Upper lobe of left lung (tissue), 6 donors: ENCODE measurements at places on chromosomes 13 and 19.

- H3K36me3 ChIP-seq = peaks cover 2% of the 10 kb centered on the region
- H3K27ac ChIP-seq = no peak overlapping the region
- no peaks in the 10 kb centered on the region for H3K27me3 ChIP-seq
- peaks cover 31% of the 10 kb centered on the region for H3K4me1 ChIP-seq
These were observed 39.9 kb downstream of the FOXO1 start for GRCh38 chr13:40626561-40626960.

DNA sequence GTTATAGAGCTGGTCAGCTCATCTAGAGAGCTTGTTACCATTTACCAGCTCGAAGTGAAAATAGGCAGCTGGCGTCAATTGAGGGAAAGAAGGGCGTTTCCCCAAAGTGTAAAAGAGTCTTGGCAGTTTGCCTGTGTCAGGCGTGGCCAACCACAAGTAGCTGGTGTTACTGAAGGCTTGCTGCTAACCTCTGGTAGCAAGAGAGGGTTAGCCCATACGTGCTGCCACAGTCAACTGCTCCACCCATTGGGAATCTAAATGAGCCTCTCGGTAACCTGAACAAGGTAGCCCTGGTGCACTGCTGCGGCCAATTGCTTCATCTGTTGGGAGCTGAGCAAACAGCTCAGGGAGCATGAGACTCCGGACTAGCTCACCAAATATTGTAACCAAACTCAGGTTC lies 314.9 kb upstream of the SLITRK5 start:
- H3K4me1 ChIP-seq = no peaks in the 10 kb centered on the region
- no peak for DNase-seq
- H3K36me3 ChIP-seq = no peaks in the 10 kb centered on the region

GRCh38 chr13:99982731-99983498 lies 1.3 kb downstream of the ZIC2 start:
- no peak overlapping the region for H3K27ac ChIP-seq
- peaks cover 56% of the 10 kb centered on the region for H3K4me1 ChIP-seq
- no peak overlapping the region for H3K4me3 ChIP-seq
- no peaks in the 10 kb centered on the region for H3K36me3 ChIP-seq
- H3K27me3 ChIP-seq = peaks cover 87% of the 10 kb centered on the region

DNA sequence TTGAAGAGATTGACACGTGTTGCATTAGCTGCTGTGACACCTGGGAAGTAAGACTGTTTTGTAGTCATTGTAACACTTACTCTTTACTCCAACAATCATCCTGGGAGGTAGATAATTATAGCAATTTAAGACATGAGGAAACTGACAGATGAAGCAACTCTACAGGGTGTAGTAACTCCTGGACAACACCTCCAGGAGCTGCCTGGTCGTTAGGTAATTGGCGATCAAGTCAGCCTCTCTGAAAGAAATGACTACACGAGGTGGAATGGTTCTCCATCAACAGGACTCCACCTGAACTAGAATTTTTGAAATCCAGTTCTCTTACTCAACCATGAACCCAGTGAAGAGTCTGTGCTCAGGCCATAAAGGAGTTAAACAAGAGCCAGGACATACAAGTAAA lies 43.0 kb upstream of the LRCH1 start:
- H3K36me3 ChIP-seq = no peaks in the 10 kb centered on the region
- H3K4me3 ChIP-seq = no peak overlapping the region
- no peaks in the 10 kb centered on the region for H3K4me1 ChIP-seq
- no peak overlapping the region for H3K27ac ChIP-seq

DNA sequence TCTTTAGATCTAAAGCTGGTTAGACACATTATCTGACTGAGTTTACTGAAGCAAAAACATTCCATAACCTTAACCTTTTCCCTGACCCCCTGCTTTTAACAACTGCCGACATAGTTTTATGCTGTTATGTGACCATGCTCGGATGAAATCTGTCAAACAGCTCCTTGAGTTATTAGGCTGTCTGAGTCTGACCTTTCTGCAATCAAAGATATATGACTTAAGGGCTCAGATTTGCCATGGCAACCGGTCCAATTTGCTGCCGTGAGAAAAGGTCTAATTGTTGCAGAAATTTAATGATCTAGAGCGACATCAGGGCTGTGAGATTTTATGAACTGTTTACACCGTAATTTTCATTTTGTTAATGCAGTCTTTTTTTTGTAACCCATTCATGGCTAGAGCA lies 61.8 kb downstream of the URI1 start:
- H3K36me3 ChIP-seq = no peaks in the 10 kb centered on the region
- no peak overlapping the region for H3K4me3 ChIP-seq
- H3K27ac ChIP-seq = no peak overlapping the region
- no peaks in the 10 kb centered on the region for H3K4me1 ChIP-seq
- no peak for DNase-seq

GRCh38 chr13:40475617-40476016 lies 190.8 kb downstream of the FOXO1 start:
- H3K4me1 ChIP-seq = peaks cover 11% of the 10 kb centered on the region
- DNase-seq = no peak
- H3K36me3 ChIP-seq = no peaks in the 10 kb centered on the region
- H3K27me3 ChIP-seq = no peaks in the 10 kb centered on the region
- no peak overlapping the region for H3K27ac ChIP-seq
- no peak overlapping the region for H3K4me3 ChIP-seq

DNA sequence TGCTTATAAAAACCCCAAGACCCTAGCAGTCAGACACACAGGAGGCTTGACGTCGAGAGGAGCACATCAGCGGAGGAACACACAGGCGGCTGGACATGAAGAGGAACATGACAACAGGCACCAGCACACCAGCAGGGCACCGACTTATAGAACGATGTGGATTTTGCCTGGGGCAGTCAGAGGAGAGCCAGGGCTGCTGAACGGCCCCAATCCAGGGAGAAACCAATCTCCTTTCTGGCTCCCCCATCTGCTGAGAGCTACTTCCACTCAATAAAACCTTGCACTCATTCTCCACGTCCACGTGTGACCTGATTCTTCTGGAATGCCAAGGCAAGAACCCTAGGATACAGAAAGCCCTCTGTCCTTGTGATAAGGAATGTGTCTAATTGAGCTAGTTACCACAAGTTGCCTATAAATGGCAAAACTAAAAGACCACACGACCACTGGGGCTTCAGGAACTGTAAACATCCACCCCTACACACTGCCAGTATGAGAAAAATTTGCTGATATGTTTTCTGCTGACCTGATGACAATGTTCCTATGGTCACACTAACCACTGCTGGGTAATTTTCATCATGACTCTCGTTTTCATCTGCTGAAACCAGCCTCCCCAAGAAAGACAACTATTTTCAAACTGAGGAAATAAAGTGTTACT lies 35.8 kb upstream of the CEACAM21 start:
- no peak overlapping the region for H3K4me3 ChIP-seq
- H3K27ac ChIP-seq = no peak overlapping the region
- no peak for DNase-seq

DNA sequence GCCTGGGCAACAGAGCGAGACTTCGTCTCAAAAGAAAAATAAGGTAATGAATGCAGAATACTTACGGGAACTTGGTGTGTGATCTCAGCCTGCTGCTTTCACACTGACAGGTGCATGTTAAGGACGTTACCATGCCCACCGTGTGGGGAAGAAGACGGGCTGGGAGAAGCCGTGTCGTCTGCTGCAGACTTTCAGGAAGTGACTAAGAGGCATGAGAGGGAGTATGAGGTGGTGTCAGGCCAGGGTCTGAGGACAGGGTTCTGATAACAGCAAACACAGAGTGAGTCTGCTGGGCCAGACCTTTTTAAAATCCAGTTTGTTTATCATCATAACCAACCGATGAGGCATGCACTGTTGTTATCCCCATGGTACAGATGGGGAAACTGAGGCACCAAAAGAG lies 13.6 kb upstream of the GALP start:
- H3K27ac ChIP-seq = no peak overlapping the region
- H3K4me3 ChIP-seq = no peak overlapping the region
- H3K27me3 ChIP-seq = no peaks in the 10 kb centered on the region
- peaks cover 34% of the 10 kb centered on the region for H3K36me3 ChIP-seq

- H3K27me3 ChIP-seq = no peaks in the 10 kb centered on the region
- no peaks in the 10 kb centered on the region for H3K4me1 ChIP-seq
- no peak overlapping the region for H3K27ac ChIP-seq
- no peak overlapping the region for H3K4me3 ChIP-seq
- no peaks in the 10 kb centered on the region for H3K36me3 ChIP-seq
These were observed 329.6 kb downstream of the PCDH20 start for GRCh38 chr13:61086087-61086486.

- no peaks in the 10 kb centered on the region for H3K27me3 ChIP-seq
- peaks cover 4% of the 10 kb centered on the region for H3K4me1 ChIP-seq
- no peaks in the 10 kb centered on the region for H3K36me3 ChIP-seq
- peak; percentile 52 for DNase-seq
- no peak overlapping the region for H3K27ac ChIP-seq
These were observed 32.2 kb downstream of the DEDD2 start for GRCh38 chr19:42185277-42185676.

- DNase-seq = no peak
- H3K36me3 ChIP-seq = no peaks in the 10 kb centered on the region
- no peaks in the 10 kb centered on the region for H3K4me1 ChIP-seq
- no peak overlapping the region for H3K27ac ChIP-seq
- no peaks in the 10 kb centered on the region for H3K27me3 ChIP-seq
These were observed 65.1 kb downstream of the SIAH3 start for GRCh38 chr13:45786293-45786920.

DNA sequence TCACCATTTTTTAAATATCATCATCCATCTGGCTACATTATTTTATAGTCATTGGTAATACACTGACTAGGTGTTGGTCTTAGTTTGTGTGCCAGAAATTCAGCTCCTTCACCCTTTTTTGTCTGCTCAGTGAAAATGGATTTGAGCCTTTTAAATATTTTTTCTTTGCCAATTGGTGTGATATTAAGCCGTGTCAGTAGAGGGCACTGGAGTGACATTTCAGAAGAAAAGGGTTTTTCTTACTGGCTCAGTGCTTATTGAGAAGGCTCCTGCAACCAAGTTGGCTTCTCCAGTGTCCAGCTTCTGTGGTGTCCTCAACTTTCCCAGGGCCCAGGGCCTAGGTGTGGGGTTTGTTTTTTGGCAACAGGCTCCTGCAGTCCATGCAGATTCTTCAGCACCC lies 546.6 kb downstream of the DACH1 start:
- no peaks in the 10 kb centered on the region for H3K4me1 ChIP-seq
- H3K27ac ChIP-seq = no peak overlapping the region
- DNase-seq = no peak

GRCh38 chr13:93727211-93728141 lies 500.9 kb downstream of the GPC6 start:
- H3K4me1 ChIP-seq = no peaks in the 10 kb centered on the region
- no peaks in the 10 kb centered on the region for H3K27me3 ChIP-seq
- no peak for DNase-seq

GRCh38 chr19:40831502-40832430 lies 18.5 kb downstream of the CYP2A6 start:
- H3K4me3 ChIP-seq = no peak overlapping the region
- no peak for DNase-seq
- H3K27ac ChIP-seq = no peak overlapping the region
- no peaks in the 10 kb centered on the region for H3K36me3 ChIP-seq
- H3K27me3 ChIP-seq = no peaks in the 10 kb centered on the region

DNA sequence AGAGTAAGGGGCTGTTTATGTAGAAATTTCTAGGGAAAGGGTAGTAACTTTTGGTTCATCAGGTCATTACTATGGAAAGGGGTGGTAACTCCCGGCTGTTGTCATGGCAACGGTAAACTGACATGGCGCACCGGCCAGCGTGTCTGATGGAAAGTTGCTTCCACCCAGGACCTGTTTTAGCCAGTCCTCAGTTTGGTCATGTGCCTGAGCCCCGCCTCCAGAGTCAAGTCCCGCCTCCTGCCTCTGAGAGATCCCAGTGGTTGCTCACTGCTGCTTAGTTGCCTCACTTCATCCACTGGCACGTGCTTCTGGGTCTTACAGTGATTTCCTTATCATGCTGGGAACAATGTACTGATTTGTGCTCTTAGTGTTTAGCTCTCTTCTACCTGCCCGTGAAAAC lies 455.2 kb upstream of the ZNF507 start:
- H3K27me3 ChIP-seq = no peaks in the 10 kb centered on the region
- no peaks in the 10 kb centered on the region for H3K4me1 ChIP-seq
- H3K4me3 ChIP-seq = no peak overlapping the region

GRCh38 chr19:7505682-7506384 lies 10.1 kb upstream of the ZNF358 start:
- no peaks in the 10 kb centered on the region for H3K36me3 ChIP-seq
- DNase-seq = peak; percentile 85
- peaks cover 22% of the 10 kb centered on the region for H3K4me1 ChIP-seq
- peak overlapping the region; percentile 43 for H3K4me3 ChIP-seq

DNA sequence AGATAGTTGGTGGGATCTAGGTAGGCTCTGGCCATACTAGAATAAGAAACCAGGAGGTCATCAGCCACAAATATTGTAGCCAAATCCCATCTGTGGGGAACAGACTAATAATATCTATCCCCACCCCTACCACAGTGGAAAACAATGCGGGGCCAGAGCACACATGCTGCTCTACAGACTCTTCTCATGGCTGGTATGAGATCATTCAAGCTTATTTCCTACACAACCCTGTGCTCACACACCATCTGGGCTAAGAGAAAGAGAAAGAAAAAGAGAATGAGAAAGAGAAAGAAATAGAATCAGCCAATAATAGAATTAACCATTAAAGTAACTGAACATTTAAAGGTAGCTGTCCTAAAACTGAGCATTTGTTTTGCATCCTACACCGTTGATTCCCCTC lies 1268.4 kb upstream of the SPRY2 start:
- no peak for DNase-seq
- H3K36me3 ChIP-seq = no peaks in the 10 kb centered on the region
- H3K27me3 ChIP-seq = no peaks in the 10 kb centered on the region

DNA sequence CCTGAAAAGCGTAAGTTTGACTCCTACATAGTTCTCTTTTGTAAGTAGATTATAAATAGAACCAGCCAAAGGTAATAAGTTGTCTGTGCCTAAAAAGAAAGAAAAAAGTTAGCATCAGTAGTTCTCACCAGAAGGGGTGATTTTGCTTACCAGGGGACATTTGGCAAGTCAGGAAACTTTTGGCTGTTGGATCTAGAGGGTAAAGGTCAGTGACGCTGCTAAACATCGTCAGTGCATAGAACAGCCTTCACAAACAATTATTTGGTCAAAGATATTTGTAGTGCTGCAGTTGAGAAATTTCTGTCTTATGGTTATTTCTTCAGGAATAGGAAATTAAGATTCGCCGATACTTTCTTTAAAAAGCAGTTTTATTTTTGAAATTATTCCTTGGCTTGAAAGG lies 2.0 kb downstream of the USPL1 start:
- peak overlapping the region; percentile 81 for H3K4me3 ChIP-seq
- peaks cover 11% of the 10 kb centered on the region for H3K36me3 ChIP-seq
- no peaks in the 10 kb centered on the region for H3K27me3 ChIP-seq
- H3K27ac ChIP-seq = peak overlapping the region; percentile 99
- peaks cover 40% of the 10 kb centered on the region for H3K4me1 ChIP-seq

DNA sequence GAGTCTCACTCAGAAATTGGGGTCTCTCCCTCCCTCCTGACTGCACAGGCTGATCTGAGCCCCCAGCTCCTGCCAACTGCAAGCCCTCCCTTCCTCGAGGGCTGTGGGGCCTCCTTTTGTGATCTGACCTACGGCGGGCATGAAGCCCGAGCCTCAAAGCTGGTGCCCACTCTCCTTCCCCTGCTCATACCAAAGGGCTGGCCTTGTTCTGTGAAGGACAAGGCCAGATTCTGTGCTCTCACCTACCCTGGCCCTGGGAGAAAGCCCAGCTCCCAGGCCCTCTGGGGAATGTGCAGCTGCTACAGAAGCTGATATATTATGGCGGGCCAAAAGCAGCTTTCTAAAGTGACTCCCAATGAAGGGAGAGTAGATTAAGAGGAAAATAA lies 9.0 kb upstream of the ECH1 start:
- H3K4me1 ChIP-seq = peaks cover 45% of the 10 kb centered on the region
- no peak for DNase-seq
- H3K36me3 ChIP-seq = peaks cover 98% of the 10 kb centered on the region
- no peaks in the 10 kb centered on the region for H3K27me3 ChIP-seq
- no peak overlapping the region for H3K4me3 ChIP-seq
